ENCODE measurements at places on chromosomes 6 and 20.

GRCh38 chr20:19886661-19887288 lies 128.7 kb downstream of the RIN2 start:
- DNase-seq: no peak

GRCh38 chr20:42714298-42715141 lies 475.2 kb downstream of the PTPRT start:
- no peak for DNase-seq

GRCh38 chr6:125558907-125559306 lies 190.5 kb upstream of the HEY2 start:
- no peak for DNase-seq

- DNase-seq: no peak
Measured at GRCh38 chr6:107398001-107398400, 61.4 kb downstream of the PDSS2 start.

- DNase-seq: no peak
Measured at GRCh38 chr6:77415706-77416105, 47.6 kb downstream of the HTR1B start.

DNA sequence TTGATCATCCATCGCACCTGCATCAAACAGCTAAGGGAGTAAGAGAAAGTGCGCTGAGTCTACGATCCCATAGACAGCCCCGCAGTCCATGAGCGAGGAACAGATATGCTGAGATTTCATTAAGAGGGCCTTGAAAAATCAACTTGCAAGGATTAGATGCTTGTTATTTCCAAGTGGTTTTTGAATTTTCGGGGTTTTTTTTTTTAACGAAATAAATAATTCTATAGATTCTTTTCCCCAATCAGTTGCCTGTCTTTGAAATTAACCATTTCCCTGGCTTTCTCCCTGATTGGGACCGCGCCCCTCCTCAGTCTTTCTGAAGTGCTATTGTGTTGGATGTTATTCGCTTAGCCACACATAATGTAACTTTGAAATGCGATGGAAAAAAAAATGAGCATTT lies 48.6 kb downstream of the GNAS-AS1 start:
- DNase-seq: no peak

DNA sequence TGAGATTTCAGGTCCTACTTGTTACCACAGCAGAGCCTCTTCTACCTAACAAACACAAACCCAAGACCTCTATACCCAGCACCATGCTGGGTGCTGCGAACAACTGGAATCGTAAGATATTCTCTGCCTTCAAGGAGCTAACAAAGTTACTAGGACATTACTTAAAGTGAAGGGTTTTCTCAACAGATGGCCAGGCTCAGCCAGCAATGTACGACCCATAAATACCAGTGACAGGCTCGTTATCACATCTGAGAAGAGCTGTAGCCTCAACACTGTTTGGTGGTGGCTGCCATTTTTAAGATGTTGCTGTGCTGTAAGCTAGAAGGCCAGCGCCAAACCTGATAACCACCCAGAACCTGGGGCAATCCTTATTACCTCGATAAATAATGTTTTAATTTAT lies 406.5 kb downstream of the KIF16B start:
- no peak for DNase-seq

DNA sequence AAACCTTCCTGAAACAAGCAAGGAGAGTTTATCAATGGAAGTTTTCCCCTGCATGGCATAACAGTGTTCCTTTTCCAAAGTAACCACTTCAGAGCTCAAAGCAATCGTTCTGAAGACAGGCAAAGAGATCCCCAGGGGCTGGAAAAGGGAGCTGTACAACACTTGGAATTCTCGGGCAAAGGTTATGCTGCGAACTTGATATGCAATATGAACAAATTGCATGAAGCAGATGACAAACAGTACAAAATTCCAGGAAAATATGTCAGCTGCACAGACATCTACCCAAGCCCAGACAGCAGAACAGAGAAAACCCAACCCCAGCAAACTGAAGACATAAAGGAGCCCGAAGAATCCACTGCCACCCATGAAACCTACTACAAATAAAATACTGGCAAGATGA lies 18.4 kb downstream of the POPDC3 start:
- DNase-seq: no peak

DNA sequence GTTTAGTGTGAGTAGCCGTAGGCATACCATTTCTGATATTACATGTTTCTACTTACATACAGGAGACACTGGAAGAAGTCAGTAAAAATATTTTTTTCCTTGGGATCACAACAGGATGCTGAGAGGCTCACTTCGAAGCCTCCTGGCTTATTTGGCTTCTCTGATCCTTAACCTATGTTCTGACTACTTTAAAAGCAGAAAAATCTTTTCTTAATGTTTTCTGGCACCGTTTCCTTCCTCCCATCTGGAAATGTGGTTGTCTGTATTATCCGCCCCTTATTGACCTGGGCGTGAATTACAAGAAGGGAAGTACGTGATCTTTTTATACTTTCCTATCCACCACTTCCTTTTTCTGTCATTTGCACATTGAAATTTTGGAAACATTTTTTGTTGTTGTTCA lies 379.6 kb downstream of the COL12A1 start:
- no peak for DNase-seq
